Stimulated activated CD8-positive, alpha-beta memory T cell treated with anti-CD3 and anti-CD28 coated beads, Interleukin-4, amount 100 ng/mL, for 48 hours (primary cell): ENCODE measurements at places on chromosomes 3 and 15.

DNA sequence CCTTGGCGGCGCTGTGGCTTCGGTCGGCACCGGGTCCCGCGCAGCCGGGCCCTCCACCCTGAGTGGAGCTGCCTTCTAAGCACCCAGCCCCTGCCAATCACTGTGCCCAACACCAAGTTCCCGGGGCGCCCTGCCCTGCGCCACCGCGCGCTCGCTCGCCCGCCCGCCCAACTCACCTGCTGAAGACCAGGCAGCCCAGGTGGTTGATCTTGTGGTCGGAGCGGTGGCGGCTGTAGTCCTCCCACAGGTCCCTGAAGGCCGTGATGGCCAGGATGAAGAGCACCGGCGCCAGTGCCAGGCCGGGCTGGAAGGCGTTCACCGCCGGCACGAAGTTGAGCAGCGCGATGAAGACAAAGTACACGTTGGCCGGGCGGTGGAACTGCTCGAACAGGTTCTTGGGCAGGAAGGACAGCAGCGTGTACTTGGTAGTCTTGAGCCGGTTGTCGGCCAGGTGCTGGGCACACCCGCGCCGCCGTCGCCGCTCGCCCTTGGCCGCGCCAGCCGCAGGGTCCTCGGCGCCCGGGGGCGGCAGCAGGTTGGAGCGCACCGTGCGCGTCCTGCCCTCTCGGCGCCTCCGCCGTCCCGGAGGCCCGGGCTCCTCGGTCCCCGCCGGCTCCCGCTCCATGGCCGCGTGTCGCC, 536 bp downstream of the ATP10A start:
- peak; percentile 54 for DNase-seq

DNA sequence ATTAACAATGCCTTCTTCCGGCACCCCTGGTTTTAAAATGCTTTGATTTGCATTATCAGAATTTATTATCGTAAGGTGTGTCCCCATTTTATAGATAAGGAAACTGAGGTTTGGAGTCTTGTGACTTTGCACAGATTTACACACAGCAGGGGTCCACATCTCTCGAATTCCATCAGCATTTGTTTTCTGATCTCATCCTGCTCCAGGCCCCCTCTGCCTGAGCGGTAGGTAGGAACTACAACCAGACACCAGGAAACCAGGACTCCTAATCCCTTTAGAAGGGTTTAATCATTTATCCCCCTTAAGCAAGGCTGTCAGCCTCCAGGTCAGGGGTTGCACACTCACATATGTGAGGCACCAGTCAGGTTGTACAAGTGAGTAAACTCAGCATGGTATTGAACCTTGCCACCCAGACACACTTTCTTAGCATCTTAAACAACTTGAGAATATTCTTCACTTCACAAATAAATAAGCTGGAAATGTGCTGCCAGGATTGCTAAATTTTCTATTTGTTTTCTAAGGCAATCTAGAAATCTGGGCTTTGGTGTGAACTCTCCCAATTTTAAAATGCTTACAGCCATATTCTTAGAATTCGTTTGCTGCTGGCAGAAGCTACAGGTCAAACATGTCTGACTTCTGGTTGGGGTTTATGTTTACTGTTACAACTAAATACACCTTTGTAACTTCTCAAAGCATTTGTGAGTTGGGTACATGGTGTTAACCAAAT, 31.7 kb upstream of the CMTM7 start:
- no peak for DNase-seq

GRCh38 chr3:33980252-33980651, 181.8 kb downstream of the PDCD6IP start:
- no peak for DNase-seq

GRCh38 chr15:78364233-78364632, 24.1 kb downstream of the CRABP1 start:
- no peak for DNase-seq

DNA sequence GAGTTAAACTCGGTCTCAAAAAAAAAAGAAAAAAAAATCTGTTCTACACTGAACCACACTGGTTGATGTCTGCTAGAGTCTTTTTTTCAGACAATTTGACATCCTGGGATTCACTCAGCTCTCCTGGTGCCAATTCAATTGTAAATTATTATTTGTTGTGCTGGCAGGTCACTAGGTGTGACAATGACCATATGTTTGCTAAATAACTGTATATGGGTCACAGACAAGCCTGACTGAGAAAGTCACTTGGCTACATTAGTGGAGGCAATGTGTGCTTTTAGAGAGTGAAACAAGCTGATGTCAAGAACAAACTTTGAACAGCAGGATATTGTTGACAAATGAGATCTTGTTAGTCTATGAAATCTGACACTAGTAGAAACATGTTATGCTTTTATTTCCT, 1379.1 kb downstream of the ZPLD1 start:
- DNase-seq, result no peak

DNA sequence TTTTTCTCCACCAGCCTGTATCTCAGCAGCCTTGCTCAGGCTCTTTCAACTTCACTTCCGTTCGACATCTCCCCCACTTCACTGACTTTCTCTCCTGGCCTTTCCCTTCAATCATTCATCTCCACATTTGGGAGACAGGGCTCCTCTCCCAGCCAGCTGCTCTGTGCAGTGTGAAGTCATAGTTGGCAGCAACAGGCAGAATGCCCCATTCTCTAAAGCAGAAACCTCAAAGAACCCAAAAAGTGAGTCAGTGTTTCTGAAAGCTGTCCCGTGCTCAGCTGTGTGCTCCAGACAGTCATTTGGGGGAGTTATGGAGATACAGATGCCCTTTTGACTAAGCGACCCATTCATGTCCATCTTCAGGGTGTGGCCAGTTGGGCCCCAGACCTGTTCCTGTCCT, 54.3 kb downstream of the NTRK3 start:
- no peak for DNase-seq
